ENCODE measurements at places on chromosomes 4 and X.

DNA sequence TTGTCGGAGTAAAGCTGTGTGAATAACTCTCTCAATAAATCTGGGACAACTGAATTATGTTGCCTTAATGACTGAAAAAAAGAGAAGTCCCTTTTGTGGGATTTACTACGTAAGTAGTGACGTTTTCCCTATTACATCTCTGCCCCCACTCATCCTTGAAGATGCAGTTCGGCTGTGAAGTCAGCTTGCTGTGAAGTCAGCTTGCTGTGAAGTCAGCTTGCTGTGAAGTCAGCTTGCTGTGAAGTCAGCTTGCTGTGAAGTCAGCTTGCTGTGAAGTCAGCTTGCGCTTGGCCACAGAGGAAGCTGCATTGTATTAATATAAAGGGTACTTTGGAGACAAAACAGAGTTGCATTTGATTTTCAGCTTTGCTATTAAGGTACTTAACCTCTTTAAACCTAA lies 8.0 kb upstream of the VAMP7 start:
- ATAC-seq = no peak

- ATAC-seq = no peak
These were observed 33.1 kb upstream of the EDNRA start for GRCh38 chr4:147447786-147448185.

DNA sequence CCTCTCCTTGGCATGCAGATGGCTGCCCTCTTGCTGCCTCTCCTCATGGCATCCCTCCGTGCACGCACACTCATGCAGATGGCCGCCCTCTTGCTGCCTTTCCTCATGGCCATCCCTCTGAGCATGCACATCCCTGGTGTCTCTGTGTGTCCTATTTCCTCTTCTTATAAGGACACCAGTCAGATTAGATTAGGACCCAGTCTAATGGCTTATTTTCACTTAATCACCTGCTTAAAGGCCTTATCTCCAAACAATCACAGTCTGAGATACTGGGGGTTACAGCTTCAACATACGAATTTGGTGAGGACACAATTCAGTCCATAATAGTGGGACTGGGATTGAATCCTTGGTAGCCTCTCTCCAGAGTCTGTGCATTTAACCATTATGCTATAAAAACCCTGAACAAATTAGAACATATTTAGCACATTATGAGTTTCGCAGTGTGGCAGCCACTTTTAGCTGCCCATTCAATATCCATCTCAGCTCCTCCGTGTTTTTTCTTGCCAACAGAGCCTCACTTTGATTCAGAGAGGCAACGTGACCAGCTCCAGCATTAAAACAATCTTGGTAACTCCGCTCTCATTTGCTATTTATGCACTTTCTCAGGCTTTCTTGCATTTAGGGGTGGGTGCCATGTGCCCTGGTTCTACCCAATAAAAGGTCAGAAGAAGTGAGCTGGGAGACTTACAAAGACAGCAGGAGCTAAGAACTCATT lies 26.2 kb upstream of the TMEM150C start:
- no peak for ATAC-seq

DNA sequence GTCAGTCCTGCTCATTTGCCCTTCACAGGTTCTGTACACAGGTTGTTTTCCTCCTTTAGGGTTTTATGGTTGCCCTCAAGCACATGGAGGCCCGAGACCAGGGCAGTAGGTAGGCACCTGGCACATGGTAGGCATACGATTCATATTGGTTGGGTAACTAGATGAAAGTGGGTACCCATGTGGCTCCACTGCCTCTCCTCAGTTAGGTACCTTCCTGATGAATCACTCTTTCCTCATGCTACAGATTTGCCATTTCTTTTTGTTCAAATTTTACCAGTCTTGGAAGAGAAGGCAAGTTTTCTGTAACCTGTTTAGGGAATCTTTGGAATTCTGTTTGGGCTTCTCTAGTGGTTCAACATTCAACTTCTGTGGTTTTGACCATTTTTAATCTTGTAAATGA lies 121.3 kb downstream of the FHIP1A start:
- ATAC-seq = no peak

DNA sequence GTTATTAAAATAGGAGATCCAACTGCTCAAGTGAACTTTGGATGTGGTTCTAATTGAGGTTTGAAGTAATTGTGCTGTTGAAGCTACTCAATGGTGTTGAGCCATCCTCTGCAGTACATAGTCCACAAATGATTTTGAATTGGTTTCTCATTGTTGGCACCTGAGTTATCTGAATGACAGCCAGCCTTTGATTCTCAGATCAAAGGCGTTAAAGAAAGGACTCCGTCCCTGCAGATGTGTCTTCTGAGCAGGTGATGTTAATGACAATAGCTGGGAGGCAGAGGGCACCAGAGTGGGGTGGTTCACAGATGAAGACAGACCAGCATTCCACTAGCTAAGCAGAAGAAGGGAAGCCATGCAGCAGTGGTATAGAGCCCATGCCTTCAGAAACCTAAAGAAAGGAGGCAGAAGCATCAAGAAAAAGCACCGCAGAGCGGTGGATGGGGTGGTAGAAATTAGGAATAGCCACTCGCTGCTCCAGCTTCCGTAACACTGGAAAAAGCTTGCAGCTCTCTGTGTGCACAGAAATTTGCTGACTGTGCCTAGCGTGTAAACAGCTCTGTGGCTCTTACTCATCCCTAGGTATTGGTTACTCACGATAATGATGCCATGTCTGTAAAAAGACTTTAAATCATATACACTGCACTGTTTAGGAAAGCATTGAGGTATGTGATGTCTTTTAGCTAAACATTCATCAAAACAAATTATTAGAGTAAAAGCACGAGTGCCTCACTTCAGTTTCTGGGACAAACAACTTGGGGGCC lies 79.2 kb upstream of the CLCN4 start:
- no peak for ATAC-seq

DNA sequence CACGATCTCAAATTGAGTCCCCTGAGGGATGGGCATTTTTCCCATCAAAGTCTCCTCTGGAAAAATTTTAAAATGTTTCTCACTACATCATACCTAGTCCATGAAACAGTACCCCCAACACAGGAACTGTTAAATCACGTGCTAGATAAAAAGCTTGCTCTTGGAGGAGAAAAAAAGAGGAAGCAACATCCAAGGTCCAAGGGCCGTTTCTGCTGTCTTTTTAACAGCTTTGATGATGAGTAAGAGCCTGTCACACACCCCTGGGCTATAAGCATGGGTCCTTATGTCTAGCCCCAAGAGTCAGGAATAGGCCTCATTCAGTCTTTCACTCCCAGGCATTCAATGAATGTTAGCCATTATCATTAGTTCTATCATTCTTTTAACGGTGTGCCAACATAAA lies 128.9 kb downstream of the SH3KBP1 start:
- ATAC-seq = peak; percentile 70
